ENCODE measurements at places on chromosomes 12 and 14.

GRCh38 chr12:54882079-54882478 is 27.8 kb downstream of the MUCL1 start:
- DNase-seq: no peak

DNA sequence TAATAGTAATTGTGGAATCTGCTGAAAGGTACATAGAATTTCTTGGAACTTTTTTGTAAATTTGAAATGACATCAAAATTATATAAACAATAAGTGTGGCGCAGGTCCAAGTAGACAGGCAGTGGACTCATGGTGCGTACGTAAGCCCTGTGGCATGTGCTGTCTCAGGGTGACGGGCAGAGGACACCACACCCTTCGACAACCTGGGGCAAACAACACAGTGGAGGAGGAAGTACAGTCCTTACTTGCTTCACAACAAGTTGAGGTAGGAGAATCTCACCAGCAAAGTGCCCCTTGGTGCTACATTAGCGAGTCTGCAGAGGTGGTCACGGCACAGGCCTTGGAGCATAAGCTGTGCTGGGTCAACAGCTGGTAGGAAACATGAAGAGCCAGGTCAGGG is 180.9 kb downstream of the AEBP2 start:
- DNase-seq: no peak

DNA sequence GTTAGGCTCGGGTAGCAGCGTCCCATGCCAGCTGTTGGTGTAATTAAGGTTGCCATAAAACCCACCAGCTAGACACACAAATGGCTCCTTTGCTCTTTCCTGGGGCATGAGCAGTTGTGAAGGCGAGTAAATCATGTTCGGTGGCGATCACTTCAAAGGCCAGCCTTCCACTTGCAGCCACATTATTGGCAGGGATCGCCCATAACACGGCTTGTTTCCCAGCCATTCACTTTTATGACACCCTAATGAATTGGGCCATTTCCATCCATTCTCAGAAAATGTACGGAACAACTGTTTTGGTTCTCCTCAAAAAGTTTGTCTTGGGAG is 63.4 kb downstream of the BEGAIN start:
- no peak for DNase-seq

- no peak for DNase-seq
Observed at GRCh38 chr12:26966842-26967241, 28.6 kb downstream of the FGFR1OP2 start.

- DNase-seq: no peak
Observed at GRCh38 chr14:47744155-47744554, 68.8 kb upstream of the MDGA2 start.

DNA sequence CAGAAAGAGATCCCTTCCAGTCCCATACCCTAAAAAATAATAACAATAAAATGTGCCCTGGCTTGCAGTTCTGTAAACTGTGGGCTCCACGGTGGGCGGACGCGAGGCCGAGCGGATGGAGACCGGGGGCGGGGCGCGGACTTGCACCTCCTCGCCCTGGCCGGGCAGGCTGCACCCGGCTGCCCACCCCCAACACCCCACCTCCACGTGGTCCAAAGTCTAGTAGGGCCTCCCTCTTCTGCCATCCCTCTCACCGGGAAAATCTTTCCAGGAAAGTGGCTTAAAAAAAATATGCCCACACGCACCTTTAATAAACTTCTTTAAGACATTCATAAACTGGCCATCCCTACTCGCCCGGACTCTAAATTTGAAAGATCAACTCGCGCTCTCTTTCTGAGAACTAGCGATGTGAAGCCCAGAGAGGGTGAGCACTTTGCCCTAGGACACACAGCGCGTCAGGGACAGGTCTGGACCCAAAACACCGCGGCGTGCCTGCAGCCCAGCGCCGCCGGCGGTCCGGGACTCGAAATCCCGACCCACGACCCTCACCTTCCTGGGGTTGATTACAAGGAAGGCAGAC is 1.9 kb upstream of the BCL11B start:
- DNase-seq: no peak

- no peak for DNase-seq
Observed at GRCh38 chr12:122172262-122172939, 1.6 kb downstream of the IL31 start.

- DNase-seq: no peak
Observed at GRCh38 chr12:114401328-114402083, 4.4 kb downstream of the TBX5 start.

- no peak for DNase-seq
Observed at GRCh38 chr12:120489018-120489417, 6.9 kb upstream of the DYNLL1 start.

GRCh38 chr14:93005838-93006237 is 82.9 kb downstream of the CHGA start:
- no peak for DNase-seq

- no peak for DNase-seq
Observed at GRCh38 chr14:99064262-99064954, 207.6 kb downstream of the BCL11B start.

- DNase-seq: no peak
Observed at GRCh38 chr12:25950329-25951115, 8.0 kb upstream of the RASSF8 start.

DNA sequence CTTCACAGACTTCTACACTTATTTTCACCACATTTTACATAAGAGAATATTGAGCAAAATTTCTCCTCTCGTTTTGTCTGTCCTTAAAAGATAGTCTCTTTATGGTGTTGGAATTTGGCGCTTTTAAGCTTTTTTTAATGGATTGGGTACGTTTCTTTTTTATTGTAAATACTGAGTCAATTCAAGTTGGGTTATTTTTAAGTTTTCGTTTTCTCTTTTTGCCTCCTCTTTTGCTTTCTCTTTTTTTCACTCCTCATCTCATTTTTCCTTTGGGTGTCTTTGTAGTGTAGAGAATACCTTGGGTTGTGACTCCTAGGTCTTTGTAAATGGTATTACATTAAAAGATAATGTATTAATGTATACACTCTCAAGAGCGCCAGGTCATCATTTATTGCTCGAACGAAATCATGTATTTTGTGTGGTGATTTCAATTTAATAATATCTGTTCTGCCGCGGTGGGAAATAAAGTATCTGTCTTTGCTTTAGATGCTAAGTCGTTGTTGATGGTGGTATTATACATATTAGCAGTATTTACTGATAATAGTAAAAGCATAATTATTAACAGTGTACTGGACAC is 845 bp downstream of the TMX1 start:
- DNase-seq: no peak

DNA sequence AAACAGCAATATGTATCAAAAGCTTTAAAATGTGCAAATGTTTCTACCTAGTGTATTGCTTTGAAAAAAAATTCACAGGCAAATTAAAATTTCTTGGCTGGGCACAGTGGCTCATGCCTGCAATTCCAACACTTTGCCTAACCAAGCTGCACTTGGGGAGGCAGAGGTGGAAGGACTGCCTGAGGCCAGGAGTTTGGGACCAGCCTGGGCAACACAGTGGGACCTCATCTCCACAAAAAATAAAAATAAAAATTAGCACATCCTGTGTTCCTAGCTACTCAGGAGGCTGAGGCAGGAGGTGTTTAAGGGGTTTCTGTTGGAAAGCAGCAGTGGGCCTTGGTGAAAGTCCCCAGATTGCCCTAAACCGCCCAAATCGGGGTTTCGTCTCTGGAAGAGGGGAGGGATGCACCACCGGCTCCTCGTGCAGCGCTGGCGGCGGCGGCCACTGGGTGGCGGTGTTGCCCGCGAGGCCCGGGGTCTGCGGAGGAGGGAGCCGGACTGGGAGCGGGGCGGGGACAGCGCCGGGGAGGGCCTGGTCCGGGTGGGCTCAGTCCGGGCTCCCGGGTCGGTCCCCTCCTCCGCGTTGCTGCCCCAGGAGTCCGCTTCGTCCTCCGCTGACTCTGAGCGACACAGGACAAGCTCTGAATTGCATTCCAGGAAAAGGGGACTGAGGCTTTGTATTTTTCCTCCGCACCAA is 265.6 kb downstream of the AACS start:
- peak; percentile 57 for DNase-seq

- DNase-seq: no peak
Observed at GRCh38 chr12:85794531-85794930, 41.7 kb downstream of the RASSF9 start.

DNA sequence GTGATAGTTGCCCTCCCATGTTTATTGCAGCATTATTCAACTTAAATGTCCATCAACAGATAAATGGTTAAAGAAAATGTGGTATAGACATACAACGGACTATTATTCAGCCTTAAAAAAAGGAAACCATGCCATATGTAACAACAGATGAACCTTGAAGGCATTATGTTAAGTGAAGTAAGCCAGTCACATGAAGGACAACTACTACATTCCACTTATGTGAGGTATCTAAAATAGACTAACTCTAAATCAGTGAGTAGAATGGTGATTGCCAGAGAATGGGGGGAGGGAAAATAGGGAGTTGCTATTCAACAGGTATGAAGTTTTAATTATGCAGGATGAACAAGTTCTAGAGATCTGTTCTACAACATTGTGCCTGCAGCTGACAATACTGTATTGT is 10.1 kb downstream of the PCNX4 start:
- DNase-seq: no peak

Measured in HAP-1 (cell line).